Keratinocyte (primary cell): ENCODE measurements at places on chromosomes 4 and X. TPM values are rescaled to one million over a fixed set of nuclear protein-coding genes. Genes with fewer than 3 reads are reported as not detected.

ZBTB33 gene
- polyA plus RNA-seq = 7.3 to 13.4 TPM (median 10.2 TPM) in 3 replicates

CSAG1 gene
- not detected in 3 replicates for polyA plus RNA-seq

DNA sequence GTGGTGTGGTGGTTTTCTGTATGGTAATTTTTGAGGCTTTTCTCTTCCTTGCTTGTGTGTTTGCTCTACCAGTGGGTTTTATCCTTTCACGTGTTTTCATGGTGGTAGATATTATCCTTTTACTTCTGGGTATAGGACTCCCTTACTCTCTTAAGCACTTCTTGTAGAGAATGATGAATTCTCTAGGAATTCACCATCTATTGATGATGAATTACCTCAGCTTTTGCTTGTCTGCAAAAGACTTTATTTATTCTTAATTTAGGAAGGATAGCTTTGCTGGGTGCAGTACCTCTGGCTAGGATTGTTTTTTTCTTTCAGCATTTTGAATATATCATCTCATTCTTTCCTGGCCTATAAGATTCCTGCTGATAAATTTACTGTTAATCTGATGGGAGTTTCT, 415.3 kb downstream of the PDGFC start:
- no peak for DNase-seq
- no peak overlapping the region for H3K27ac ChIP-seq
- H3K36me3 ChIP-seq = no peaks in the 10 kb centered on the region
- H3K27me3 ChIP-seq = no peaks in the 10 kb centered on the region
- H3K4me1 ChIP-seq = no peaks in the 10 kb centered on the region

GRCh38 chr4:56060036-56060435, 111.3 kb downstream of the CEP135 start:
- H3K27me3 ChIP-seq = peaks cover 4% of the 10 kb centered on the region
- H3K4me1 ChIP-seq = no peaks in the 10 kb centered on the region
- H3K27ac ChIP-seq = no peak overlapping the region
- DNase-seq = no peak

- no peaks in the 10 kb centered on the region for H3K27me3 ChIP-seq
- H3K4me1 ChIP-seq = no peaks in the 10 kb centered on the region
- no peak for DNase-seq
- H3K36me3 ChIP-seq = peaks cover 8% of the 10 kb centered on the region
- H3K4me3 ChIP-seq = no peak overlapping the region
These were observed 83.8 kb downstream of the TBC1D9 start for GRCh38 chr4:140672416-140672815.

DNA sequence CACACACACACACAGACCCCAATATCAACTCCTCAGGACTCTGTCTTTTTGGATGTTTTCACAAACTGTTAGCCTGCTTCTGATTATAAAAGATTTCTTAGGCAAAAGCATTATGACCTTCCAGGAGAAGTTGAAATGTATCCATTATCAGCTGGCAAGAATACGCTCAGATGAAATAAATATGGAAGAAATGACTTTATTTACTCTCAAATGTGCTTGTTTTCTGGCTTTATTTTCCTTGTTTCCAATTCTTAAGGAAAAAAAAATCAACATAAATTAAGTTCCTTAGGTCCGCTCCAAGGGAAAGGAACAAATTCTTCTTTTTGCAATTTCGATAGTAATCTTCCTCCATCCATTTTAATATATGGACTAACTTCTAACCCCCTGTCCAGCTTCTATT, 175.6 kb upstream of the HCCS start:
- H3K36me3 ChIP-seq = no peaks in the 10 kb centered on the region
- no peak overlapping the region for H3K4me3 ChIP-seq
- peaks cover 4% of the 10 kb centered on the region for H3K4me1 ChIP-seq
- H3K27me3 ChIP-seq = no peaks in the 10 kb centered on the region

GRCh38 chr4:127149086-127149485, 483.7 kb upstream of the INTU start:
- H3K27ac ChIP-seq = no peak overlapping the region
- DNase-seq = no peak
- H3K27me3 ChIP-seq = no peaks in the 10 kb centered on the region

DNA sequence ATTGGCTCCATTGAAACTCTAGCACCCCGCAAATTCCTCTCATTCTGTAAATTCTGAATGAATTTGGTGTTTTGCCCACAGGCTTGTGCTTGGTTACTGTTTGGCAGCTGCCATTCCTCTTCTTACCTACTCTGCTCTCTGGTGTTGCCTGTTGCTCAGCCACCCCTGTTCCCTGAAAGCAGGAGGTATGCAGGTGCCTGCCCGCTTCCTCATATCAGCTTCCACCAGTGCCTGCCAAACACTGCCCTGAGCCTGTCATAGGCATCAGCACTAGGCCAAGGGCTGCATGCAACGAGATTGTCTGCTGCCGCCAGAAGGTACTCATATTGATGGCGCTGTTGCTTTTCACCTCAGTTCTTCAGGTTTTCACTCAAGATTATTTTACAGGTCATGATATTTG, 978.1 kb downstream of the C4orf33 start:
- H3K27ac ChIP-seq = no peak overlapping the region
- no peaks in the 10 kb centered on the region for H3K36me3 ChIP-seq
- DNase-seq = no peak
- no peaks in the 10 kb centered on the region for H3K27me3 ChIP-seq
- no peak overlapping the region for H3K4me3 ChIP-seq

- H3K27ac ChIP-seq = no peak overlapping the region
- H3K27me3 ChIP-seq = no peaks in the 10 kb centered on the region
- no peaks in the 10 kb centered on the region for H3K36me3 ChIP-seq
- DNase-seq = no peak
- peaks cover 9% of the 10 kb centered on the region for H3K4me1 ChIP-seq
These were observed 152.9 kb downstream of the NHS start for GRCh38 chrX:17527922-17528321.

DNA sequence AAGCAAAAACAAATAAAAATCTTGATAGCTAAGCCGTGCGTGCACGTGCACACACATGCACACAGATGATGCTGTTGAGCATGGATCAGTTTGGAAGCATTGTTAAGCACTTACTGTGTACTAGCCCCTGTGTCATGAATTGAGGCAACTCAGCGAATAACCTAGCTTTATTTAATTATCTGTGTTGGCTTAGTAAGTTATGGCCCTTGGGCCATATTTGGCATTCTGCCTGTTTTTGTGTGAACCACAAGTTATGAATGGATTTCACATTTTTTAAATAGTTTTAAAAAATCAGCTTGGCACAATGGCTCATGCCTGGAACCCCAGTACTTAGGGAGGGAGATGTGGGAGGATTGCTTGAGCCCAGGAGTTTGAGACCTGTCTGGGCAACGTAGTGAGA, 113.6 kb upstream of the CBLL2 start:
- H3K36me3 ChIP-seq = no peaks in the 10 kb centered on the region
- H3K27me3 ChIP-seq = no peaks in the 10 kb centered on the region
- no peak overlapping the region for H3K27ac ChIP-seq
- no peaks in the 10 kb centered on the region for H3K4me1 ChIP-seq
- no peak overlapping the region for H3K4me3 ChIP-seq

GRCh38 chrX:150225756-150226155, 137.4 kb upstream of the MAMLD1 start:
- H3K36me3 ChIP-seq = no peaks in the 10 kb centered on the region
- H3K4me3 ChIP-seq = no peak overlapping the region
- H3K27me3 ChIP-seq = no peaks in the 10 kb centered on the region
- no peaks in the 10 kb centered on the region for H3K4me1 ChIP-seq
- no peak for DNase-seq
